ENCODE measurements at places on chromosomes 16 and 17. TPM values are rescaled to one million over a fixed set of nuclear protein-coding genes. Genes with fewer than 3 reads are reported as not detected.

- H3K4me3 ChIP-seq = no peak overlapping the region
- no peaks in the 10 kb centered on the region for H3K27me3 ChIP-seq
- H3K4me1 ChIP-seq = peaks cover 5% of the 10 kb centered on the region
Measured at GRCh38 chr16:15836074-15836473, 20.8 kb downstream of the MYH11 start.

- no peaks in the 10 kb centered on the region for H3K27me3 ChIP-seq
- no peak overlapping the region for H3K27ac ChIP-seq
- DNase-seq = no peak
- peaks cover 18% of the 10 kb centered on the region for H3K4me1 ChIP-seq
Measured at GRCh38 chr16:81600275-81600674, 155.7 kb downstream of the CMIP start.

DNA sequence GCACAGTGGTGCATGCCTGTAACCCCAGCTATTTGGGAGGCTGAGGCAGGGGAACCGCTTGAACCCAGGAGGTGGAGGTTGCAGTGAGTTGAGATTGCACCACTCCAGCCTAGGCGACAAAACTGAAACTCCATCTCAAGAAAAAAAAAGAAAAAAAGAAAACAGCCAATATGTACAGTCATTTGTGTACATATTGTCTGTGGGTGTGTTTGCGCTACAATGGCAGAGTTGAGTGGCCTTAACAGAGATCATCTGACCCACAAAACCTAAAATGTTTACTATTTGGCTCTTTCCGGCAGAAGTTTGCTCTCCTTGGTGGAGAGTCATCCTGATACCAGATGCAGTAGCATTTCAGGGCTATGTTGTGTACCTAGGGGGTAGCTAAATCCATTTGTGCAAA lies 57.9 kb downstream of the ARSG start:
- peak overlapping the region; percentile 29 for H3K27ac ChIP-seq
- H3K4me3 ChIP-seq = no peak overlapping the region
- no peaks in the 10 kb centered on the region for H3K27me3 ChIP-seq
- DNase-seq = peak; percentile 43
- peaks cover 80% of the 10 kb centered on the region for H3K4me1 ChIP-seq

DNA sequence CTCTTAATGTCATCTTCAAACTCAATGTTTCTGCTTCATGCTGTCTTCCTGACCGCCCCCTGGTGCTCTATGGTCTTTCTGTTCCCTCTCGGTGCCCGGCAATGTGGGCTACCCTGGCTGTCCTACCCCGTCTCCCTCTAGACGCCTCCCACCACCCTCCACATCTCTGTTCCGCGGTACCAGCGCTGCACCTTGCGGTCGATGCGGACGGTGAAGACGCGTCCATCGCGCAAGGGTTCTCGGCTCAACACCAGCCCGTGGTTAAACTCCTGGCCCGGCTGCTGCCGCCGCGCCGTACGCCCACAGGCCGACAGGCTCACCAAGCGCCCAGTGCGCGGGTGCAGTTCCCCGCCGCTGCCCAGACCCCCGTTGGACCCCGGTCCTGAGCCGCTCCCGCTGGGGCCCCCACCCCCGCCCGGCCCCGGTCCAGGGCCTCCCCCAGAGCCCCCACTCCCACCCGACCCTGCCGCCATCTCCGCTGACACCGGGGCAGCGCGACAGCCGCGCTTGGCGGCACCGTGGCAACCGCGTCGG lies at the start of gene NEURL4:
TSS of gene NEURL4 (minus strand) at position 496 of the 534 bp plus-strand sequence. CDS start at position 473, 23 bp downstream.
- peak within 1 kb of the TSS; percentile 89 for H3K4me3 ChIP-seq
- no peaks in the 10 kb centered on the region for H3K27me3 ChIP-seq
- peaks cover 7% of the 10 kb centered on the region for H3K36me3 ChIP-seq
- no peak for DNase-seq
- H3K27ac ChIP-seq = peak within 1 kb of the TSS; percentile 96

GRCh38 chr17:55246583-55246982 lies 18.2 kb upstream of the HLF start:
- no peak overlapping the region for H3K27ac ChIP-seq
- no peak for DNase-seq
- peaks cover 23% of the 10 kb centered on the region for H3K27me3 ChIP-seq
- H3K4me1 ChIP-seq = no peaks in the 10 kb centered on the region
- H3K36me3 ChIP-seq = no peaks in the 10 kb centered on the region
- H3K4me3 ChIP-seq = no peak overlapping the region

- no peak overlapping the region for H3K4me3 ChIP-seq
- DNase-seq = no peak
- peaks cover 27% of the 10 kb centered on the region for H3K27me3 ChIP-seq
- H3K36me3 ChIP-seq = no peaks in the 10 kb centered on the region
- no peak overlapping the region for H3K27ac ChIP-seq
- no peaks in the 10 kb centered on the region for H3K4me1 ChIP-seq
Measured at GRCh38 chr16:26905336-26905735, 161.4 kb upstream of the C16orf82 start.

- H3K4me1 ChIP-seq = peaks cover 18% of the 10 kb centered on the region
- peaks cover 27% of the 10 kb centered on the region for H3K27me3 ChIP-seq
- H3K4me3 ChIP-seq = no peak overlapping the region
Measured at GRCh38 chr16:57801809-57802340, 416 bp downstream of the KIFC3 start.

DNA sequence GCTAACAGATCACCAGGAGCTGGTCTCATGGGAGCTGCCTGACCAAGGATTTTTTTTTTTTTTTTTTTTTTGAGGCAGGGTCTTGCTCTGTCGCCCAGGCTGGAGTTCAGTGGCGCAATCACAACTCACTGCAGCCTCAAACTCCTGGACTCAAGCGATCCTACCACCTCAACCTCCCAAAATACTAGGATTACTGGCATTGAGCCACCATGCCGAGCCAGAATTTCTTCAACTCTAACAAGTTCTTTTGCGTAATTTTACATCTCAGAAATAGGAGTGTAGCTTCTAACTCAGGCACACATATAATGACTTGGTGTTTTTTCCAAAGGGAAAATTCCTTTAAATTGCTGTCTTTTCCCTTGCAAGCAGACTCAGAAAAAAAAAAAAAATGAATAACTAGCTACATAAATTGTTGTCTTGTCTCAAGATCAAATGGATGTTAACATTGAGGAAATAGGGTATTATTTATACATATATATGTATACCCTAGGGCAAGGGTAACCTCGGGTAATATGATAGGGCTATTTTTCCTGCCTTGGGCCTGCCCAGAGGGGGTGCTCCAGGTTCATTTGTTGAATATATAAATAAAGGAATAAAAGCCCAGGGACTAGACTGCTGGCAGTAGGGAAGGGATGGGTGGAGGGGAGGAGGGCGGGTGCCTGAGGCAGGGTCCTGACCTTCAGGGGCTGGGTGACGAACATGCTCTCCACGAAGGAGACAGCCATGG lies 42.8 kb upstream of the GCSH start:
- no peak overlapping the region for H3K4me3 ChIP-seq
- no peaks in the 10 kb centered on the region for H3K4me1 ChIP-seq
- DNase-seq = no peak
- H3K27ac ChIP-seq = no peak overlapping the region
- no peaks in the 10 kb centered on the region for H3K36me3 ChIP-seq

- no peak overlapping the region for H3K27ac ChIP-seq
- H3K4me3 ChIP-seq = no peak overlapping the region
- peaks cover 7% of the 10 kb centered on the region for H3K4me1 ChIP-seq
- no peaks in the 10 kb centered on the region for H3K27me3 ChIP-seq
Measured at GRCh38 chr17:57833179-57833939, 16.5 kb downstream of the MRPS23 start.

DNA sequence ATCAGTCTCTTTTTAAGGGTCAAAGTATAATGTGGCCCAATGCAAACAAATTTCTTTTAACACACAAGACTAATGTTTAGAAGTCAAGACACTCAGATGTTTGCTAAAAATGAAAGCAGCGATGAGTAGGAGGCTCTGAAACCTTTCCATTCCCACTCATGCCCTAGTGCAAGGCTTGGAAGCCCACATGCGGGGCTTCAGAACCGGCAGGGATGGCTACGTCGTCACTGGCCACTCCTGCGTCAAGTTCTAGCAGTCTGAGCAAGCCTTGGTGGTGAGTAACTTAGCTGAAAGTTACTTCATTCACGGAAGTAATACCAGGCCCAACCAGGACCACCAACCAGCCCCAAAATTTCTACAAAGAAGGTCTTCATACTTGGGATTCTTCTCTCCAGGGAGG lies 14.8 kb upstream of the TMED6 start:
- H3K4me1 ChIP-seq = peaks cover 21% of the 10 kb centered on the region
- peak; percentile 54 for DNase-seq
- H3K27ac ChIP-seq = peak overlapping the region; percentile 75
- no peaks in the 10 kb centered on the region for H3K27me3 ChIP-seq
- no peak overlapping the region for H3K4me3 ChIP-seq

- H3K27me3 ChIP-seq = no peaks in the 10 kb centered on the region
- no peak overlapping the region for H3K27ac ChIP-seq
- H3K4me3 ChIP-seq = no peak overlapping the region
- H3K36me3 ChIP-seq = peaks cover 19% of the 10 kb centered on the region
Measured at GRCh38 chr17:82184761-82185160, 27.9 kb downstream of the CCDC57 start.

DNA sequence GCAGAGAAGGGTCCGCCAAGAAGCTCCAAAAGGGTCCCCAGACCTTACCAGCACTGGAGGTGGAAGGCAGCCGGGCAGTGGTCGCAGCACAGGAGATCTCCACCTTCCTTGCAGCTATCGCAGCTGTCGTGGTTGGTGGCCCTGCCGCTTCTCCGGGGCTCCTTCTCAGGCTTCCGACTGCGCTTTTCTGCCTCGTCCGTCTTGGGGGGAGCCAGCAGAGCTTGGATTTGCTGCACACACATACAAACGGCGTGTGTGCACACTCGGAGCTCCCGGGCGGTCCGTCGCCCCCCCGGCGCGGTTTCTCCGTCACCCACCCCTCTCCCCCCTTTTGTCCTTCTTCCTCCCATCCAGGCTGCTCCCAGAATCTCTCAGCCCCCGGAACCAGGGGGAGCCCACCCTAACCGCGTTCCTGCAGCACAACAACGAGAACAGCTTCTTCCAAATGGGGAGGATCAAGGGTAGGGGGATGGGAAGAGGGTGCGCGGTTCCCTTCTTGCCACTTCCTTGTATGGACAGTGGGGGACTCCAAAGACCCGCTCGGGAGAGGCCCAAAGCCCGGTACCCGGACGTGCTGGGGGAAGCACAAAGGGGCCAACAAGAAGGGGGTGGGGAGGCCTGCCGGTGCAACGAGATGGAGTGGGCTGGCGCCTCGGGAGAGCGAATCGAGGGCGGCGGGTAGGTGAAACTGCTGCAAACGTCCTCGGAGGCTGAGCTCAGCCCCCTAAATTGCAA lies 1.1 kb downstream of the PHF12 start:
- H3K4me3 ChIP-seq = no peak overlapping the region
- H3K27ac ChIP-seq = peak overlapping the region; percentile 93
- peak; percentile 78 for DNase-seq
- H3K4me1 ChIP-seq = peaks cover 36% of the 10 kb centered on the region
- H3K36me3 ChIP-seq = peaks cover 39% of the 10 kb centered on the region

DNA sequence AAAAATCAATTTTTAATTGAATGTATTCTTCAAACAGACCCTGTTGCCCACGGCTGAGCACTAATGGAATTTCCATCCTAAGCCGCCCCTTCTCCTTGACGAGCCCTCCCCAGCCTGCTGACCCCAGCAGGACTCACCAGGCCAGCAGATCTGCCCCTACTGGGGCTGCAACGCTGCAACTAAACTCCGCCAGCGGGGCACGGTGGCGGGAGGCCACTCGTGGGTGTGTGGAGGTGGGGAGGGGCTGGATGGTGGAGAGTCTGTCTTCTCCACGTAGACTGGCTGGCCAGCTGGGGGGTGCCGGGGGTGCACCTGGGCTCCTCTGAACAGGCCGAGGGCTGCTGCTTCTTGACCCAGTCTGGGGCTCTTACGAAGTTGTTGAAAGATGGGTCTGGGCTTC lies 67.8 kb downstream of the ENGASE start:
- H3K4me1 ChIP-seq = no peaks in the 10 kb centered on the region
- no peak for DNase-seq
- H3K27me3 ChIP-seq = peaks cover 10% of the 10 kb centered on the region
- H3K4me3 ChIP-seq = no peak overlapping the region

ERN1 gene
- 26.8 TPM for total RNA-seq

ADAT1 gene
- 48.3 TPM for total RNA-seq

PAGR1 gene
- 20.6 TPM for total RNA-seq

RSPRY1 gene
- total RNA-seq = 24.6 TPM

SLC9A5 gene
- 4.5 TPM for total RNA-seq

ALOX12B gene
- 3.3 TPM for total RNA-seq

SHBG gene
- 0.25 TPM for total RNA-seq

GPR142 gene
- not detected for total RNA-seq

DPEP3 gene
- total RNA-seq = not detected

Measured in activated CD4-positive, alpha-beta T cell treated with anti-CD3 and anti-CD28 coated beads for 36 hours (primary cell).